NCI-H526 treated with DMSO at 0.1 percent for 48 hours (cell line): ENCODE measurements at places on chromosomes 2 and 18.

GRCh38 chr2:221293949-221294742, 278.0 kb downstream of the EPHA4 start:
- DNase-seq, result no peak

DNA sequence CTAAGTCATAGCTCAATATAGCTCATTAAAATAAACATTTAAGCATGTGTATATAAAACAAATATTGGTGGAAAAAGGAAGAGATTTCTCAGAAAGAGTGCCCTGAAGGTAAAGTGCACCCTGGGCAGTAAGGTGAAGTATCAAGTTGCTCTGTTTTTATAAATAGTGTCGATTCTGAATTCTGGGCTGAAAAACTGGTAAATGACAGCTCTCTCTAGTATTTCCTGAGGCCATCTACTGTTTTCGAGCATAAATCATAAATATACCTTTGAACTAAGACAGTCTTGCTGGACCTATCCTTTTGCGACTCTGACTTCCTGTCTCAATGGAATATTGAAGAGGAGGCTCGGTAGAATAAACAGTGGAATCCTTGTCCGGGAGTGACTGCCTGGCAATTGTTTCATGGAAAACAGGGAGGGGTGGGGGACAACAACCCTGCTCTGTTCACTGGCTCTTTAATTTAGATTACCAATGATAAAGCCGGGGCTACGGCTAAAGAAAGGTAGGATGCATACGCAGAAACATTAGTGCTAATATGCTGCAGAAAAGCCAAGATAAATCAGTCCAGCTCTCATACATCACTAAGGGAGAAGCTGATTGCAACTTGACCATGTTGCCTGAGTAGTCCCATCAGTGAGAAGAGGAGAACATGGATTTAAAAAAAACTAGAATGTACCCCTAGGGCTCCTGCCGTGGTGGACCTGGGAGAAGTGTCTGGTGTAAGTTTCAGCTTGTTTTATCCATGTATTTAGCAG, 124.1 kb downstream of the RAPGEF4 start:
- peak; percentile 97 for DNase-seq

- DNase-seq, result peak; percentile 27
These were observed 60.9 kb downstream of the EDAR start for GRCh38 chr2:108927936-108928659.

DNA sequence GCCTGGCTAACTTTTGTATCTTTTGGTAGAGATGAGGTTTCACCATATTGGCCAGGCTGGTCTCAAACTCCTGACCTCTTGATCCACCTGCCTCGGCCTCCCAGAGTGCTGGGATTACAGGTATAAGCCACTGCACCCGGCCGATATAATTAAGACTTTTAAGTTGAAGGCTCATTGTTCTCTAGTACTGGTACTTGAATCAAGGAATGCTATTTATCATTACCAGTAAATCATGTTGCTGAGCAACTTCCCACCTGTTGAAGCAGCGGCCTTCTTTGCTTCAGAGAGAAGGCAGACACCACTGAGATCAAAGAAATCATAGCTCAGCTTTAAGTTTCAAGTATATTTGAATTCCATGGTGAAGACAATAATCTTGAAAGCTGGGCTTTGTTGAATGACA, 58.8 kb upstream of the TMEM163 start:
- no peak for DNase-seq

GRCh38 chr18:80033181-80034067, 810 bp upstream of the RBFA start:
- DNase-seq, result peak; percentile 84

- DNase-seq, result no peak
These were observed 169.0 kb downstream of the OSR1 start for GRCh38 chr2:19189391-19189790.

DNA sequence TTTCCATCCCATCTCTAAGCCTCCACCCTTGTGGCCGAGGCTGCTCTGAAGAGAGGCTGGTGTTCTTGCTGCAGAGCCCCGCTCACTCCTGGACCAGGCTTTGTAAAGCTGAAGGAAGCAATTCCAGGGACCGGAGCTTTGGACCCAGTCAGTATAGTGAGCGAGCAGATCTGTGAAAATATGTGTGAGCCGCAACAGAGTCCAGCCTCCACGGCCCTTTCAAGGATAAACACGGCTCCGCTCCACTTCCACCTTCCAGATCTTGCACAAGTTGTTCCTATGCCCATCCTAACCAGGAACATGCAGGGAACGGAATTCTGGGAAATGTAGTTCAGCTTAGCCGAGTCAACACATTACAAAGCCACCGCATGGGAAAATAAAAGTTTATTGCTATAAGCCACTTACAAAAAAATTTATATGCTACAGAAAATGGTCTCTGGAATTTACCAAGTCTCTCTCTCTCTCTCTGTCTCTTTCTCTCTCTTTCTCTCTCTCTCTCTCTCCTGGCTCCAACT, 151.7 kb upstream of the ZNF521 start:
- DNase-seq, result peak; percentile 7

GRCh38 chr2:239770246-239770639, 254.9 kb downstream of the NDUFA10 start:
- peak; percentile 90 for DNase-seq

- no peak for DNase-seq
These were observed 892 bp downstream of the CELF4 start for GRCh38 chr18:37564711-37565100.

DNA sequence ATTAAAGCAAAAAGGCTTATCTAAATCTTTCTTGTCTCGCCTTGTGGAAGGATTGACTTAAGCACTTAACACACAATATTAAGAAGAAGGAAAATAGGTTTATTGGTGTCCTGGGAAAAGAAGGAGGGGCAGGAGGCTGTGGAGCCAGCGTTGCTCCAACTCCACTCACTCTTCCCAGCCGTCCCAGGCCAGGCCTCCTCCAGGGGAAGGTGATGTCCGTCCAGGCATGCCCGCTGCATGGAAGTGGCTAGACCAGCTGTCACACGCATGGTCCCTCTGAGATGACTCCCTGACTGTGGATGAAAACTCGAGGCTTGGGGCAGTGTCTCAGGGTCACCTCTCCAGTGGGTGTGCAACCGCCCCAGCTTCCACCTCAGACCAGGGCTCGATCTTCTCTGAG, 281.1 kb downstream of the GALR1 start:
- no peak for DNase-seq

GRCh38 chr2:122319539-122320132, 564.2 kb downstream of the TSN start:
- no peak for DNase-seq

GRCh38 chr2:203799908-203800307, 67.7 kb upstream of the CTLA4 start:
- DNase-seq, result no peak

GRCh38 chr2:120466704-120467054, 120.7 kb downstream of the INHBB start:
- no peak for DNase-seq

- DNase-seq, result no peak
These were observed 48.8 kb downstream of the SH3BP4 start for GRCh38 chr2:235000426-235001236.

GRCh38 chr18:10898417-10898974, 250.9 kb downstream of the PIEZO2 start:
- no peak for DNase-seq

DNA sequence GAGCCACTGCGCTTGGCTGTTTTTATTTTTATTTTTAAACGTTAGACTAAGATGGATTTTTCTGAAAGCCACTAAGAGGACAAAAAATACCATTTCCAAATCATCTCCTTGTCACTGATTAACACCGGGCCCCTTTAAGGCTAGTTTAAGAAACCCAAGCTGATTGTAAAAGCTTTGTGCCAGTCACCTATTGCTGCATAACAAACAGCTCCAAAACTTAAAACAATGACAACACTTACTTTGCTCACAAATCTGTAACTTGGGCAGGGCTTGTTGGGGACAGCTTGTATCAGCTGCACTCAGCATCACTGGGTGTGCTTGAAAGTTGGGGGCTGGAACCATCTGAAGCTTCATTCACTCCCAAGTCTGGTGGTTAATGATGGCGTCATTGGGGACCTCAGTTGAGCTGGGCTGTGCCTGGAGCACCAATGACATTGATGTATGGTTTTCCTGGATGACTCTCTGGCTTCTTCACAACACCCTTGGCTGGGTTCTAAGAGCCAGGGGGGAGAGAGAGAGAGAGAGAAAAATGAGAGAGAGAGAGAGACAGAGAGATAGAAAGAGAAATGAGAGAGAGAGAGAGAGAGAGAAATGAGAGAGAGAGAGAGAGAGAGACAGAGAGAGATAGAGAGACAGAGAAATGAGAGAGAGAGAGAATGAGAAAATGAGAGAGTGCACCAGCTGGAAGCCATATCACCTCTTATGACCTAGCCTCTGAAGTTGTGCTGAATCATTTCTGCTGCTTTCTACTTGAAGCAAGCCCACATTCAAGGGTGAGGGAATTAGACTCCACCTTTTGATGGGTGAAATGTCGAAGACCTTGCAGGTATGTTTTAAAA, 26.0 kb upstream of the ATG16L1 start:
- no peak for DNase-seq

GRCh38 chr2:45845566-45845965, 194.1 kb downstream of the PRKCE start:
- no peak for DNase-seq

DNA sequence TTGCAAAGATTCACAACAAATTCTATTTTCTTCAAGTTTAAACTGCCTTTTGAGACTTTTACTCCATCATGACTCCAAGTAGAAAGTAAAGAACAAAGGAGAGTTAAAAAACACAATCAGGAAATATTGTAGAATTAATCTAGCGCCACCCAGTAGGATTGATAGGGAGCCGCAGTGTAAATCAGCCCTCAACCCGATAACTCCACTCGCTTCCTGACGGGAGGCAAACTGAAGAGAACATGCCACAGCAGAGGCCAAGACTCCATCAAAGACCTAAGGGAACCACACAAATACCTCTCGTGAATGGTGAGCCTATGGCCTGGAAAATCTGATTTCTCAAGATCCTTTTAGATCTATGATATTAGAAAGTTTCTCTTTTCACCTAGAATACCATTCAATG, 319.0 kb downstream of the STK39 start:
- DNase-seq, result no peak

DNA sequence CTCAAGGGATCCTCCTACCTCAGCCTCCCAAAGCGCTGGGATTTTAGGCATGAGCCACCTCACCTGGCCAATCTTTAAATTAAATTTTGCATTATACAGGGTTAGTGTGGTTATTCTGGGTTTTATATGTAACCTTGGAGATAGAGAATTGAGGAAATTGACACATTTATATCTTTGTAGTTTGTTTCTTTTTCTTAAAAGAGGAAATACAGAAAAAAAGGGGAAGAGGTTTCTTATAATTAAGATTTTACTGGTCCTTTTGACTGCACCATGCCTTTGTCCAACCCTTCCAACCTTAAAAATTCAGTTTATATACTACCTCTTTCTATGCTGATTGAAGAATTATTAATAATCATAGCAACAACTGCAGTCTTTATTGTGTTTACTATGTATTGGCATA, 210.1 kb upstream of the STON1 start:
- no peak for DNase-seq

DNA sequence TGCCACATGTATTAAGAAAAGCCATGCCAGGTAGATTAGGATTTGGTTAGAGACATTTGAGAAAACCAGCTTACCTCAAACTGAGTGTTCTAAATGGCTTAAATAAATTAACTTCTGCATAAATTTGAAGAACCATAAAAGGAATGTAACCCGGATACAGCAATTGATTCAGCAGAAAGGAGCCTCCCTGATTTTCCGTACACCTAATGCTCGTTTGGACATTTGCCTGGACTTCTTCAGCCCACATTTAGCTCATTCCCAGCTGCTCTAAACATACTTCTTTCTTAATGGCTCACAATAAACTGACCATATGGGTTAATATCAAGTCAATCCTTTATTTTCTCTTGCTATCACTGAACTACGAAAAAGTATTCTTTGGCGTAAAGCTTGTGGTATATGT, 392.4 kb downstream of the ZNF516 start:
- no peak for DNase-seq

GRCh38 chr2:185780890-185781289, 42.3 kb downstream of the FSIP2 start:
- DNase-seq, result no peak

DNA sequence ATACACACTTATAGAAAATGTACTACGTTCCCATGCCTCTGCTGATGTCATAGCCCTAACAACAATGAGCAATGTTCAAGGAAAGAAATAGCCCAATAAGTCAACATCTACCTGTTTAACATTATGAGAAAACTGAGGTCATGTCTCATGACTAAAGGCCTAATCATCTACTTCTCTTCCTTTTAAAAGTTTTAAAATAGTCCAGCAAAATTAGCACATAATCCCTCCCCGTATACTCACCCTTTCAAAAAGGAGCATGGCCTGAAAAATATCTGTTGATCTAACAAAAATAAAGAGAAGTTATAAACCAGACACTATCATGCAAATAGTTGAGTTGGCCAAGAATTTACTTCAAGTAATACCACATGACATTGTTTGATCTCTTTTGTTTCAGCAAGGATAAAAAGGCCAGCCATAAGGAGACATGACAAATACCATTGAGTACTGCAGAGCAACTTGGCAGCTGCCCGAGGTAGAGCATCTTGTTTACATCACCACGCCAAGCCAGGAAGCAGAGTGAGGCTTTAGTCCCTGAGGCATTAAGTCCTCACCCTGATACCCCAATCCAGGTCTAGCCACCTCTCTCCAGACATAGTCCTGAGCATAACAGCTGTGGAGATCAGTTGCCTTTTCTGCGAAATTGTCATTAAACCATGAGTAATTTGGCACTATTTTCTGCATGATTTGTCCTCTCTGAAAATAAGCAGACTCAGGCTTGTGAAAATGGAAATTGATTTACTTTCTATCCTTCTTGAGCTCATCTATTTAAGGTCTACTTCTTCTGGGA, 137.4 kb upstream of the ETAA1 start:
- DNase-seq, result no peak
